ENCODE measurements at places on chromosomes 1 and 21.
A peak's percentile ranks its signal among the peaks of the same experiment; 100 is the strongest.

DNA sequence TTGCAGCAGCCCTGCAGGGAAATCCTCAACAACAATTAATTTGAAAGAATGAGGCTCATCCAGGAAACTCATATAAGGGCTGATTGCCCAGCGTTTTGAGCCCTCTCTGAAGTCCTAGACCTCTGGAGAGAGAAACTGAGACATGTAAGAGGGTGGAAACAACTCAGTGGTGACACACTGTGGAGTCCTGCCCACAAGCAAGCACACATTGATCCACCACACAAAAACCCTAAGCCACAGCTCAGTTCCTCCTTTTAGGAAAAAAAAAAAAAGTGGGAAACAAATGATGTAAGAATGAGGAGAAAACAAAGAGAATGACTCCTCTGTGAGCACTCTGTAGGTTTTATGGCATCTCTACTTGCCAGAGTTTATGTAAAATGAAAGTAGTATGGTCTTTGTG, 22.9 kb upstream of the PLA2G5 start:
- DNase-seq, result no peak

GRCh38 chr1:112267929-112268328, 128.1 kb upstream of the CTTNBP2NL start:
- no peak for DNase-seq

DNA sequence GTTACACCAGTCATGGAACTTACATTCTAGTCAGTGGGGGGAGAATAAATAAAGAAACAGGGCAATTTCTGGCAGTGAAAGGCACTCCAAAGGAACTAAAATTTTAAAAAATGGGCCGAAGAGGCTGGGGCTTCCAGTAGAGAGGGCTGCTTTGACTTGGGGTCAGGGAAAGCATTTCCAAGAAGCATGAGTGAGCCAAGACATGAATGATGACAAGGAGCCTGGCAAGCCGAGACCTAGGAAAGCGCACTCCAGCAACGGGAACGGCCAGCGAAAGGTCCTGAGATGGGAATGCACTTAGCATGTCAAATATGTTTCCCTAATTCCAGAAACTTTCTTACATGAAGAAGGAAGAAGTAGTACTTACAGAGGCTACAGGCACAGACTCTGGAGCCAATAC, 95.4 kb upstream of the NGF start:
- no peak for DNase-seq

GRCh38 chr1:198833706-198834503, 195.1 kb downstream of the PTPRC start:
- no peak for DNase-seq

- DNase-seq, result peak; percentile 82
Observed at GRCh38 chr1:15272009-15272781, 25.2 kb downstream of the FHAD1 start.

GRCh38 chr1:46298387-46298786, 5.0 kb downstream of the LRRC41 start:
- DNase-seq, result no peak

DNA sequence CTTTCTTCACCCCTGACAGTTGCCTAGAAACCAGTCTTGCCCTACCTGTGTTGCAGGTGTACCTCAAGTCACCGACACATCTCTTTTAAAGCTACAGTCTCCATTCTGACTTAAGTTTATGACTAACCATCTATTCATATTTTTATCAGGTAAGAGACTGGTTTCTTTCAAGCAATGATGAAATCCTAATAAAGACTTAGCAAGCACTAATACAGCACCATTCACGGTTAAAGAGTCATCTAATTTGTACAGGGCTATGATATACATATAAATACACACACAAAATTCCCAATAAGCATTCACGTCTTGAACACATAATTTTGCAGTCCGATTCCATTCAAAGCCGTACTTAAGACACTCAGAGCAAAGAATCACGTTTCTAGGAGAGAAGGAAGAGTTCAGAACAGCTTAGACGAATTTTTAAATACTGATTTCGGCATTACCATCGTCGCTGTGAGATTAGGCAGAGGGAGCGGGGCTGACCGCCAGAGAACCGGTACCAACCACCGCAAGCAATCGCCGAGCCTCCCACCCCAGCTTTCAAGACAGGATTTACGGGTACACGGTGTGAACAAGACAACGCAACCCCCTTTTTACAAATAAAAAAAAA, 943 bp downstream of the ERRFI1 start:
- DNase-seq, result peak; percentile 57

DNA sequence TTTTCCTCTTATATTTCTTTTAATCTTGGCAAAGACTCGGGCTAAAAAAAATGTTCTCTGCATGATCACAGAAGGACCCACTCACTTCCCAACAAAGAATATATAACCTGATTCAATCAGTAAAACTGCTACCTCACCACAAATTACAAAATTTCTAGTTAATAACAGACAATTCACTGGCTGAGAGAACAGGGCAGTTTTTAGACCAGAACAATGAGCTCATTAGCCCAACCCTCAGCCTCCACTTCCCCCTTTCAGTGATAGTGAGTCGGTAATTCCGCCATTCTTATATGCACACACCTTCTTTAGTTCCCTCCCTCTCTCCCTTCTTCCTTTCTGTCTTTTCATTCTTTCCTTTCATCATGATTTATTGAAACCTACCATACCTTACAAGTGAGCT, 8.9 kb downstream of the SIPA1L2 start:
- DNase-seq, result no peak
